ENCODE measurements at places on chromosomes 2 and 18.

GRCh38 chr2:1645761-1646476 lies 98.4 kb downstream of the PXDN start:
- DNase-seq: no peak

DNA sequence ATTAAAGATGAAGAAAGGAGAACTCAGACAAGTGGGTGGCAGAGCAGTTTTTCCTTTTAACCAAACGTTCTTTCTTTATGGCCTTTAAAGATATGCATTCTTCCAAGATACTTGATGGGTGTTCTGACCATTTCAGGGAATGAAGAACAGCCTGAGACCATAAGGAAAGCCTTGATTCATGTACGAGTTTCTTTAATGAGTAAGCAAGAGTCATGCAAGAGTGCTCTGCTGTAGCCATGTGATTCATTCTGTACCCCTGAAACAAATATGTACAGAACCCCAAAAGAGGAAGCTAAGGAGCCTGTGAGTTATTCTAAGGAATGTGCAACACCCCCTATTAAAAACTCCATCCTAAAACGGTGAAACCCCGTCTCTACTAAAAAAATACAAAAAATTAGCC lies 372.8 kb downstream of the MTX2 start:
- DNase-seq: no peak

GRCh38 chr2:71711133-71711855 lies 257.9 kb downstream of the DYSF start:
- no peak for DNase-seq

DNA sequence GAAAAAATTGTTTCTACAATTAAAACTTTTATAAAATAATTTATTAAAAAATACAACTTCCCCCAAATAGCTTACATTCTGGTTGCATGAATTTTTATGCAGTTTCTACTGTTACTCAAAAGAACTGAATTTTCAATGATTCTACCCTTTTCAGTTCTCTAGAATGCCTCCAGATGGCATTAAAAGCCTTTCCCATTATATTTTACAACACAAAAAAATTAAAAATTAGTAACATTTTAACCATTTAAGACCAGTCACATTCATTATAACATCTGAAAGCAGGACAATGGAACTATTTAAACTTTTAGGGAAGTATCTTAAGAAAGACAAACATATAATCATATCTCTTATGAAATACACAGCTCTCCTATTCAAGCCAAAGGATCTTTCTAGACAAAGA lies 236.0 kb upstream of the REV1 start:
- no peak for DNase-seq

GRCh38 chr18:36530676-36531405 lies 233.3 kb downstream of the FHOD3 start:
- DNase-seq: peak; percentile 76
